Neural crest cell (in vitro differentiated cells): ENCODE measurements at places on chromosomes 7 and 10. TPM values are rescaled to one million over a fixed set of nuclear protein-coding genes. Genes with fewer than 3 reads are reported as not detected.

PTF1A gene
- total RNA-seq, result 0.16 TPM in 1 of 2 replicates, not detected in the other

TMEM273 gene
- total RNA-seq, result 0.37 TPM in 1 of 2 replicates, not detected in the other

PHYHIPL gene
- 17.1 and 17.5 TPM in 2 replicates for total RNA-seq

FAM13C gene
- 2.9 and 3.1 TPM in 2 replicates for total RNA-seq

DNA sequence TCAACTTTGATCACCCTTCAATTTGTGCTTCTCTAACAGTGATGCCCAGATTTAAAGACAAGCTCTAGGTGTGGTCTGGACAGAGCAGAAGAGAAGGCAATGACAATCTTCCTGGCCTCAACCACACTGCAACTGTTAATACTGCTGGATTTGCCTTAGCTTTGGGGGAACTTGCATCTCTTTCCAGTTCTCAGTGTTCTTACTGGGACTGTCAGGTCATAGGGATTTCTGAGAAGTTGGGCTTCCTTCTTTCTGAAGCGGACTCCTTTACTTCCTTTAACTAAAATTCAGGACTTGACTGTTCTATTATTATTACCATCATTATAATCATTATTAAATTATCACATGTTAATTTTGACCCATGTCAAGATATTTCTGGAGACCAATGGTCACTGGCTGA lies 80.8 kb downstream of the OSBPL3 start:
- no peak for DNase-seq

GRCh38 chr7:47392241-47392759 lies 189.6 kb downstream of the TNS3 start:
- DNase-seq, result no peak

- DNase-seq, result no peak
These were observed 52.4 kb upstream of the LRRC17 start for GRCh38 chr7:102860351-102860811.
